CD8-positive, alpha-beta T cell (primary cell): ENCODE measurements at places on chromosomes 6 and 20. TPM values are rescaled to one million over a fixed set of nuclear protein-coding genes. Genes with fewer than 3 reads are reported as not detected.

Gene HAO1
- total RNA-seq: not detected

Gene TREM1
- total RNA-seq: 0.42 TPM

DNA sequence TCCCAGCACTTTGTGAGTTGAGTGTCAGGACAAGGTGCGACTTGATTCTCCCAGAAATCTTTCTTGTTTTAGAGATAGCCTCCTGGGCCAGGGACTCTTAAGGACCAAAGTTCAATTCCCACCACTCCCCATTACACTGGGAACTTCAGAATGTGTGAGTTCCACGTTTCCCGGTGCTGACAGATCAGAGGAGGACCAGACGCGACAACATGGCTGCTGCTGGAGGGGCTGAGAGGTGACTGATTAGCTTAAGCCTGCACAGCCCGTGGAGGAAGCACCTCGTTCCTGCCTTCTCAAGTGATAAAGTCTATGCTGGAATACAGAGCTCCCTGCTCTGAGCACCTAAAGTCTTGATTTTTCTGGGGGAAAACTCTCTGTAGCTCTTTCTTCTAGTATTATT lies 175.2 kb upstream of the FERMT1 start:
- DNase-seq: no peak

- no peak for DNase-seq
Observed at GRCh38 chr6:85429346-85429745, 20.5 kb upstream of the NT5E start.

DNA sequence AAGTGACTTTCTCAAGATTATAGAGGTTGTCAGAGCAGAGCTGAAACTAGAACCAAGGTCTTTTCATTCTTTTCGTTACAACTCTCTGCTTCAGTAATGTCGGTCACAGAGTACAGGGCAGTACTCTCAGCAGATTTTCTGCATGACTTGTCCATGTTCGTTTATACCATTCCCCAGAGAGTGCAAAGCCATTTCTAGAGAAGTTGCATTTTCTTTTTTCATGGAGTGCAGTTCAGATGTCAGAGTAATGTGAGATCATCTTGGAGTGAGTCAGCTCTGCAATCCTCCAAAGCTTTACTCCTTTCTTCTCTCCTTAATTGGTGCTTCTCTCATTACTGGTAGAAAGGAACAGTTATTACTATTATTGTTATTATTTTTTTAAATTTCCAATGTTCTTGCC lies 115.6 kb upstream of the B3GAT2 start:
- no peak for DNase-seq

GRCh38 chr20:1330075-1330830 lies 1.3 kb upstream of the SDCBP2 start:
- peak; percentile 44 for DNase-seq

- no peak for DNase-seq
Observed at GRCh38 chr6:117298941-117299340, 33.6 kb downstream of the VGLL2 start.

DNA sequence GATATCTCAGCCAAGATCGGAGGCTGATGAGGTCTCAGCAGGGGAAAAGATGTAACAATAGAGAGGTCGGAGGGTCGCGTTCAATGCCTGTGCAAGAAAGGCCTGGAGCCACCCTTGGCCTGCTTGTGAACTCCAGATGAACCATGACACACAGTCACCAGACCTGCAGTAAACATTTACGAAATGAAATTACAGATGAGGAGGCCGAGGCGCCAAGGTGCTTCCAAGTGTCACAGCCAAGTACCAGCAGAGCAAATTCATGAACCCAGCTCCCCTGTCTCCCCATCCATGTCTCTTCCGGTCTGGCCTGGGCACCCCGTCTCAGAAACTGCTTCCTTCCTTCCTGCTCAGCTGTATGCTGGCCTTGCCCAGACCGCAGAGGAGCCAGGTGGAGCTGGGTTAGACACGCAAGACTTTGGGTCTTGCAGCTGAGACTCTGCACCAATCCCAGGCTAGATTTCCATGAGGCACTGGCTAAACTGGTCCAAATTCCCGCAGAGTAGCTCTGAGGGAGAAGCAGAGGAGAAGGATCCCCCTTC lies 48.1 kb downstream of the CHMP4B start:
- DNase-seq: peak; percentile 21

DNA sequence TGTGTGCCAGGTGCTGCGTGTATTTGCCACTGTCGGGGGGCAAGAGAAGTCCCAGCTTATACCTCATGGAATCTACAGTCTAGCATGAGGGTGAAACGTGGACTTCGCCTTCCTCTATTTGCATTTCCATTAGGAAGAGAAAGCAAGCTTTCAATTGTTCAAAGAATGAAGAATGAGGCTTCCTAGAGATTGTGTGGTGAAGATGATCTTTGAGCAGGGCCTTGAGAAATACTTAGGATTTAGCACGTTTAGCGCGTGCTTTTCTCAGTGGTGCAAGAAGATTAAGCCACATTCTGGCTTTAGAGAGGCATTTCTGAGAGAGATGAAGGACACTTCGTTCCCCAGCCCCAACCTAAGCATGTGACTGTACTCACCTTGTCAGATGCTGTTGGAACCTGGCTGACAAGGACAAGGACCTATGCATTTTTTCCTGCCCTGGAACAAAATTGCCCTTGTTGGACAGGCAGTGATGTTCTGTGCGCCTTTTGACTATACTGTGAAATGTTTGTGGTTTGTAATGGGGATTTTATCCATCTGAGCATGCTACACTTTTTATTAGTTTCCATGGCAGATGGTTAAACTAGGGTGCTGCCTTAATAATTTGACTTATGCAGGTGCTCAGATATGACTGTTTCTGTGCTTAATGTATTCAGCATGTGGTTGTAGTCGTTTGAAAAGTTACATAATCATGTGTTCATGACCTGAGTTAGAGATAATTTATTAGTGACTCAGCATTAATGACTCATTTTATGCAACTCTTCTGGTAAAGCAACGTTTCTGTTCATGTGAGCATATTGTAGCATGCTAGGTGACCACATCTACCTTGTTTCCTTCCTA lies 10.7 kb downstream of the TULP4 start:
- DNase-seq: no peak
